ENCODE measurements at places on chromosomes 7 and 10. TPM values are rescaled to one million over a fixed set of nuclear protein-coding genes. Genes with fewer than 3 reads are reported as not detected.

The AGAP9 gene
- 6.8 TPM for total RNA-seq

The ASB10 gene
- total RNA-seq, result not detected

- DNase-seq, result no peak
Measured at GRCh38 chr10:78959924-78960285, 108.9 kb upstream of the ZMIZ1 start.

DNA sequence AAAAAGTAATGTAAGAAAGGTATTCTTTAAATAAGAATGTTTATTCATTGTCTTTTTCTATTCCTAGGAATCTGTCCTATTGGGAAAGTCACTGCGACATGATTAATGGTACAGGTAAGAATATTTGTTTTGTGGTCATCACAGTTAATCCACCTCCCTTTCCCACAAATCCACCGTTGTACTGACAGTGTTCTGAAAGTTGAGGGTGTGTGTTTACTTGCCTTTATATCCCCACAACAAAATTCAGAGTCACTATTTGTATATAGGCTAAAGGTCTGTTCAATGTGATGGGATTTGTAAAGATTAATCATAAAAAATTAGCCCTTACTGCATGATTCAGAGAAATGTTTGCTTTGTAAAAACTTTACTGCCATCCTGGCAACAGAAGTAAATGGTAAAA, 27.9 kb downstream of the CD36 start:
- DNase-seq, result no peak

GRCh38 chr7:96400001-96400400, 78.1 kb upstream of the SLC25A13 start:
- no peak for DNase-seq

Data from renal cortical epithelial cell (primary cell).